Stomach (tissue), 19 donors: ENCODE measurements at places on chromosomes 7 and 10. TPM values are rescaled to one million over a fixed set of nuclear protein-coding genes. Genes with fewer than 3 reads are reported as not detected.

Gene RSPH10B
- 0.08 TPM for polyA plus RNA-seq

GRCh38 chr7:111697771-111698170 lies 135.5 kb upstream of the IMMP2L start:
- DNase-seq = no peak
- no peak overlapping the region for H3K4me3 ChIP-seq
- H3K36me3 ChIP-seq = no peaks in the 10 kb centered on the region
- H3K27me3 ChIP-seq = no peaks in the 10 kb centered on the region

DNA sequence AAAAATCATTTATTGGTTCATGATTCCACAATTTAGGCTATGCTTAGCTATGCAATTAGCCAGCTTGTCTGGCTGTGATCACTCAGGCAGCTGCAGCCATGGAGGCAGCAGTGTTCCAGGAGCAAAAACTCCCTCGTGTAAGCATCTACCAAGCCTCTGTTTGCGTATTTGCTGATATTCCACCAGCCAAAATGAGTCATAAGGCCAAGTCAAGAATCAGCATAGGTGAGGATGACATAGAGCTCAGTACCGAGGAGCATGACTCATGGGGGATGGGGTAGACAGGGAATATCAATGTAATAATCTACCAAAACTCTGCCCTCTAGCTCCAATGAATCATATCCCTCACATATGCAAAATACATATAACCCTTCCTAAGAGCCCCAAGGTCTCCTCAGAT lies 63.3 kb downstream of the IMMP2L start:
- H3K27ac ChIP-seq = no peak overlapping the region
- H3K4me3 ChIP-seq = no peak overlapping the region

DNA sequence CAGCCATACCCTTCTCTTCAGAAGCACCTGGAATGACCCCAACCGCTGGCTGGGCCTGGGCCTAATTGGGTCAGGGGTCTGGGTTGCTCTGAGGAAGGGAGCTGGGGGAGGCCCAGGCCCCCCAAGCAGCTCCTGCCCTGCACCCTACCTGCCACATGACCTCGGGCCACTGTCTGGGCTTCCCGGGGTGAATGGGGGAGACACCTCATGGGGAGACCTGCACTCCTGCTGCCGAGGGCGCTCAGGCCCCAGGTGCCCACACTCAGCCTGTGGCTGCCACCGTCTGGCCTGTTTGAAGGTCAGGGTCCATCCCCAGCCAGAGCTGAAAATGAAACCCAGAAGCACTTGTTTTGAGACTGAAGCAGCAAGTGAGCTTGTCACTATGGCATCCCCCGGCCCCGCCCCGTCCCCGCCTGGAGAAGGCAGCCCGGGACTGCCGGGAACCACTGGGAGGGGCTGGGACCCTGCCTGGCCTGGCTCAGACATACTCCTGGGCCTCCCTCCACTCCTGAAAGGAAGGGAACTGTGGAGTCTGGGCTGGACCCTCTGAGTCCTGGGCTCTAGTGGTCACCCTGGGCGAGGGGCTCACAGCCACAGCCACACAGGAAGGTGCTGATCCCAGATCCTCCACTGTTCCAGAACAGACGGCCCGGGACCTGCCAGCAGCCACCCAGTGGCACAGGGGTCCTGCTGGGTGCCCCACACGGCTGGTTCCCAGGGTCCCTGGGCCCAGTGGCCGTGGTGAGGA lies 7.4 kb upstream of the MICALL2 start:
- H3K27me3 ChIP-seq = no peaks in the 10 kb centered on the region
- DNase-seq = peak; percentile 93
- H3K4me1 ChIP-seq = peaks cover 57% of the 10 kb centered on the region
- H3K4me3 ChIP-seq = no peak overlapping the region

Gene NANOS1
- polyA plus RNA-seq = 2.2 TPM

Gene HABP2
- polyA plus RNA-seq = 5.3 TPM

GRCh38 chr7:109713366-109713765 lies 1143.7 kb downstream of the DNAJB9 start:
- no peaks in the 10 kb centered on the region for H3K27me3 ChIP-seq
- H3K4me3 ChIP-seq = no peak overlapping the region
- no peaks in the 10 kb centered on the region for H3K36me3 ChIP-seq
- DNase-seq = no peak
- H3K27ac ChIP-seq = no peak overlapping the region
- no peaks in the 10 kb centered on the region for H3K4me1 ChIP-seq

DNA sequence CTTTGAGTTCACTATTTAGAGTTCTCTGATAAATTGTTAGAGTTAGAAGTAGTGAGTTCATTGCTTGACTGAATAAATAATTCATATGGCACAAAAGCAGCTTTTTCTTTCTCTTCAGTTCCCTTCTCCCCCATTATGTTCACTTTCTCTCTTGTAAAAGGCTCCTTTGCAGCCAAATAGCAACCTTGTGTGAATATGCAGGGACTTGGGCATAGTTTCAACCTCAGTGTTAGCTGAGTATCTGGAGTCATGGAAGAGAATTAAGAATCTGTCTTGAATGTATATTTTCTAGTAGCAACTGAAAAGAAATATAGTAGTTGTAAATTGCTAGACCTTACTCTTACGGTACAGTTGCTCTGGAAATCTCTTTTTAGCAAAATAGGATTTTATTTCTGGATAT lies 31.9 kb downstream of the ZEB1 start:
- no peaks in the 10 kb centered on the region for H3K4me1 ChIP-seq
- no peak for DNase-seq
- H3K27me3 ChIP-seq = no peaks in the 10 kb centered on the region

Gene ARHGAP22
- polyA plus RNA-seq = 2.2 TPM

Gene TRIM74
- 14.1 TPM for polyA plus RNA-seq

DNA sequence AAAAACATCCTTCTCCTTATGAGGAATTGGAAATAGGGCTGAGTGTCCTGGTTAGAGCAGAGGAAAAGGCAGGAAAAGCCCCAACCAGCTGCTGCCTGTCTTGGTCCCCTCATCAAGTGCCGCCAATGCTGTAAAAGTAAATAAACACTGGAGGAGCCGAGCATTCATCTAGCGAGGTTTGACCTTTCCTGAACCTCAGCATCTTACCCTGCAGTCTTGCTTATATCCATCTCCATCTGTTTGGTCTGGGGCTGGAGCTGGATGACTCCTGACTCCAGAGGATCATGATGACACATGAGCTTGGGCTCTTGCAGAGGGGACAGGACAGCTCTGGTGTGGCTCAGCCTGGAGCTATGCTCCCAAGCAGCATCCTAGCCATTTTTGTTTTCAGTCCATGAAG lies 501.1 kb downstream of the TNS3 start:
- no peak for DNase-seq
- H3K27ac ChIP-seq = no peak overlapping the region
- no peak overlapping the region for H3K4me3 ChIP-seq
- H3K4me1 ChIP-seq = no peaks in the 10 kb centered on the region
- no peaks in the 10 kb centered on the region for H3K27me3 ChIP-seq

Gene ZNF727
- polyA plus RNA-seq = not detected

- H3K36me3 ChIP-seq = no peaks in the 10 kb centered on the region
- H3K4me3 ChIP-seq = no peak overlapping the region
- H3K27me3 ChIP-seq = no peaks in the 10 kb centered on the region
- DNase-seq = no peak
- peaks cover 16% of the 10 kb centered on the region for H3K4me1 ChIP-seq
- H3K27ac ChIP-seq = no peak overlapping the region
These were observed 265.1 kb downstream of the HTR7 start for GRCh38 chr10:90592638-90593302.

DNA sequence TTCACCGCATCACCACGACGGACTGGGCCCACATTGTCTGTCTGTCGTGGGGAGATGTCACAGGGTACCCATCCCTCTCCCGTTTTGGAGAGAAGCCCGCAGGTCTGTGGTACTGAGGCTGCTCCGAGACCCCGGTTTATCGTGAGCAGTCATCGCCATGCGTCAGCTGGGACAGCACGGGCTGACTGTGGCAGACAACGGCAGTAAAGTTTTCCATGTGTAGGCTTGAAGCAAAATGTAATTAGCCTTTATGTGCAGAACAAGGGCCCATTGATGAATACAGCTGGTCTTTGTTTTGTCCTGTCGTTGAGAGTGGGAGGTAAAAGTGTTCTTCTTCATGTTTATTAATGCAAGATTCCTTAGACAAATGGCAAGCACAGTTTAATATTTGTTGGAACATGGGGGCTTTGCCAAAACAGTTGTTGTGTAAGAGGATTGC lies 167.4 kb upstream of the SH2B2 start:
- H3K36me3 ChIP-seq = peaks cover 13% of the 10 kb centered on the region
- H3K27ac ChIP-seq = no peak overlapping the region
- no peaks in the 10 kb centered on the region for H3K27me3 ChIP-seq
- H3K4me3 ChIP-seq = no peak overlapping the region
- peak; percentile 51 for DNase-seq

- peaks cover 64% of the 10 kb centered on the region for H3K27me3 ChIP-seq
- H3K36me3 ChIP-seq = no peaks in the 10 kb centered on the region
- H3K27ac ChIP-seq = no peak within 1 kb of the TSS
- peak; percentile 67 for DNase-seq
- peaks cover 24% of the 10 kb centered on the region for H3K4me1 ChIP-seq
These were observed at the start of gene DKK1 for GRCh38 chr10:52313933-52314821. DKK1 (plus strand) TSS chr10:52314281; CDS start chr10:52314435, 154 bp downstream.

Gene NRAP
- 0.03 TPM for polyA plus RNA-seq

GRCh38 chr7:22633954-22634474 lies 93.0 kb upstream of the IL6 start:
- H3K36me3 ChIP-seq = no peaks in the 10 kb centered on the region
- H3K27me3 ChIP-seq = no peaks in the 10 kb centered on the region
- no peak for DNase-seq
- H3K4me1 ChIP-seq = no peaks in the 10 kb centered on the region
- H3K27ac ChIP-seq = no peak overlapping the region

GRCh38 chr7:156456503-156457115 lies 184.0 kb upstream of the RNF32 start:
- no peak overlapping the region for H3K4me3 ChIP-seq
- H3K36me3 ChIP-seq = no peaks in the 10 kb centered on the region
- H3K27ac ChIP-seq = no peak overlapping the region

DNA sequence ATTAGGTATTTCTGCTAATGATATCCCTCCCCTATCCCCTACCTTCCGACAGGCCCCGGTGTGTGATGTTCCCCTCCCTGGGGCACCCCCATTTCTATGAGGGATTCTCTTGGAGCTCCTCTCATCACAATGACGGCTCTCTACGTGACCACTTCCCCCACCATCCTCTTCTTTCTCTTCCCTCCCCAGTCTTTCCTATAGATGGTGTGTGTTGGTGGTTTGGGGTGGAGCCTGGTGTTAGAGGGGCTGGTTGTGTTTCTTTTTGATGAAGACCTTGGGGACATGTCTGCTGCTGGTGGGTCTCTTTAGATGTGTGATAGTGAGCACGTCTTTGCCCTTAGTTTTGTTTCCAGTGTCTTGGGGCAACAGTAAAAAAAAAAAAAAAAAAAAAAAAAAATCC lies 28.6 kb downstream of the RPS24 start:
- no peak overlapping the region for H3K27ac ChIP-seq
- no peaks in the 10 kb centered on the region for H3K36me3 ChIP-seq
- no peaks in the 10 kb centered on the region for H3K27me3 ChIP-seq
- no peaks in the 10 kb centered on the region for H3K4me1 ChIP-seq
- DNase-seq = peak; percentile 48

DNA sequence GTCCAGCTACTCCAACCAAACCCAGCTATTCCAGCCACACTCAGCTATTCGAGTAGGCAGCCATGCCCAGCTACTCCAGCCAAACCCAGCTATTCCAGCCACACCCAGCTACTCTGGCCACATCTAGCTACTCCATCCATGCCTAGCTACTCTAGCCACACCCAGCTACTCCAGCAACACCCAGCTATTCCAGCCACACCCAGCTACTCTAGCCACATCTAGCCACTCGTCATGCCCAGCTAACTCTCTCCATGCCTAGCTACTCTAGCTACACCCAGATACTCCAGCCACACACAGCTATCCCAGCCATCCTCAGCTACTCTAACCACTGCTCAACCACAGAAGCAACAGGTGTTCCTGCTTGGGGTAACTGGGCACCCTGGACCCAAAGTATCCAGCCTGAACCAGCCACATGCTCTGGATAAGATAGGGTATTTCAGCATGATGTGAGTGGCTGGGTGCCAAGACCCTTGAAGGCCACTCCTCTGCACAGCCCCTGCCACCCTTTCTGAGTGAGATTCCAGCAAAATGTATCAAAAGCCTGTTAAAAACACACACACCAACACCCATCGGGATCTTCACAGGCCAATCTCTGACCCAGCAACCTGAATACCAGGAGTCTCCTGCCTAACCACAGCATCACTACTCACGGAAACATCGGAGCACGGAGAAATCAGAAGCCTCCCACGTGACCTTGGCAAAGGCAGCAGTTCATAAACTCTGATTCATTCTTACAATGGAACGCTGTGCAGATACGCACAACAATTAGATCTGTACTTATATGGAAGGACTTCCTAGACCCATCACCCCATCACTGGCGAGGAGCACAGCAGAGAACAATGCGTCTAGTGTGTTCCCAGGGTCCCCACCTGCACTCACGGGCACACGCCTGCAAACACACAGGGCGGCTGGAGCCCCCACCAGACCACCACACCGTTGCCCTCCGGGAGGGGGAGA lies 51.8 kb upstream of the DNAAF5 start:
- H3K36me3 ChIP-seq = no peaks in the 10 kb centered on the region
- H3K4me3 ChIP-seq = no peak overlapping the region
- DNase-seq = no peak
- no peak overlapping the region for H3K27ac ChIP-seq

Gene OR2A7
- 0.44 TPM for polyA plus RNA-seq

DNA sequence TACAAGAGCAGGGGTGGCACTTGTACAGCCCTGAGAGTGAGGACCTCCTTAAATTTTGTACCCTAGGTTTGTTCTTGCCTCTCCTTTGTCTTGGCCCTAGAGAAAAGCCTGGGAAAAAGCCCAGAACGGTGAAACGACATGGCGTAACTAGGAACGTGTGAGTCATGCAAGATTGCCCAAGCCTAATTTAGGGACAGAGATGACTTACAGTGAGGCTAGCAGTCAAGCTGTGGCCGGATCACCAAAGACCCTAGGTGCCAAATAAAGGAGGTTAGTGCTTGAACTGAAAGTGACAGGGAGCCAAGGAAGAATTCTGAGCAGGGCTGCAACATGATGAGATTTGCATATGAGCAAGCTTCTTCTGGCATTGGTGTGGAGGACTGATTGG lies 25.1 kb downstream of the TBXAS1 start:
- peaks cover 44% of the 10 kb centered on the region for H3K4me1 ChIP-seq
- no peaks in the 10 kb centered on the region for H3K27me3 ChIP-seq
- no peak for DNase-seq
- peak overlapping the region; percentile 68 for H3K27ac ChIP-seq
- H3K4me3 ChIP-seq = no peak overlapping the region

Gene ARHGEF5
- 14.1 TPM for polyA plus RNA-seq

Gene C10orf105
- polyA plus RNA-seq = not detected

Gene POLD2
- polyA plus RNA-seq = 79.6 TPM
